ENCODE measurements at places on chromosomes 7 and 10.

- DNase-seq: no peak
Observed at GRCh38 chr7:126557271-126557670, 695.5 kb downstream of the GRM8 start.

- no peak for DNase-seq
Observed at GRCh38 chr7:151018421-151019129, 5.7 kb downstream of the ATG9B start.

- DNase-seq: no peak
Observed at GRCh38 chr10:131921184-131921583, 20.4 kb downstream of the PPP2R2D start.

GRCh38 chr7:19401461-19401860 is 256.2 kb upstream of the FERD3L start:
- no peak for DNase-seq

- DNase-seq: no peak
Observed at GRCh38 chr7:88465600-88465999, 158.9 kb upstream of the STEAP4 start.

DNA sequence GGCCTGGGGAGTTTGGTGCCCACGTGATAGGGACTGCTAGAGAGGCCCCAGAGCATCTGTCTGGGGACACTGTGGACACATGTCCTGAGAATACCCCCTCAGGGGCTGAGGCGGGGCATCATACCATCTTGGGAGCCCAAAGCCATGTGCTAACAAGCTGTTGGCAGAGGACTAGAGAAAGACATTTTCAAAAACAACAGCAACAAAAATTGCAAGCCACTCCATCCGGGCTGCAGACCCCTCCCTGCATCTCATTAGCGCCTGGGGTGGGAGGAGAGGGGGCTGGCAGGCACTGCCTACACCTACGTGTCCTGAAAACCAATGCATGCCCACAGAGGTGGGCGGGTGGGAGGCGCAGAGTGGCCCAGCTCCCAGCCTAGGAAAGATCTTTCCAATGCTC is 507.4 kb upstream of the PODXL start:
- no peak for DNase-seq

- DNase-seq: peak; percentile 67
Observed at GRCh38 chr7:149625340-149625946, 127.8 kb upstream of the ZNF746 start.

DNA sequence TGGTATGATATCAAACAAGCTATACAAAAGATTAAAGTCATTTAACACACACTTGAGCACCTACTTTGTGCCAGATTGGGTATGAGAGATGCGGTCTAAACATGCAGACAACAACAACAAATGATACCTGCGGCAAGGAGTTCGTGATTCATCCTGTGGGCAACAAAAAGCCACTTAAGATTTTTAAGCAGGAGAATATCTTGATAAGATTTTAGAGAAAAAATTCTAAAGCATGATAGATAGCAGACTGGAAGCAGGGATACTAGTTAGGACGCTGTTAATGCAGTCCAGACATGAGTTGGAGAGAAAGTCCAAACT is 1.6 kb upstream of the KBTBD2 start:
- no peak for DNase-seq

GRCh38 chr7:128041203-128041602 is 10.0 kb upstream of the LRRC4 start:
- no peak for DNase-seq

DNA sequence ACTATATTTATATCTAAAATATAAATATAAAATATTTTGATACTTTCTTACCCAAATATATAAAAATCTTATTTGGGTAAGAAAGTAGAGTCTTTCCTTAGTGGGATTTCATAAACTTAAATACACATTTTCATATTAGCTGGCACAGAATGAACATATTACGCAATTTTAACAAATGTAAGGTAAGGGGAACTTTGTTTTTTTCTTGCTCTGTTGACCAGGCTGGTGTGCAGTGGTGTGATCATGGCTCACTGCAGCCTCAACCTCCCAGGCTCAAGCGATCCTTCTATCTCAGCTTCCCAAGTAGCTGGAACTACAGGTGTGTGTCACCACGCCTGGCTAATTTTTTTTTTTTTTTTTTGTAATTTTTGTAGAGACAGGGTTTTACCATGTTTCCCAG is 18.3 kb downstream of the CYP26A1 start:
- DNase-seq: no peak

- no peak for DNase-seq
Observed at GRCh38 chr7:72078856-72079255, 333.3 kb downstream of the CALN1 start.

GRCh38 chr10:35342183-35342753 is 6.0 kb downstream of the CCNY start:
- DNase-seq: no peak

DNA sequence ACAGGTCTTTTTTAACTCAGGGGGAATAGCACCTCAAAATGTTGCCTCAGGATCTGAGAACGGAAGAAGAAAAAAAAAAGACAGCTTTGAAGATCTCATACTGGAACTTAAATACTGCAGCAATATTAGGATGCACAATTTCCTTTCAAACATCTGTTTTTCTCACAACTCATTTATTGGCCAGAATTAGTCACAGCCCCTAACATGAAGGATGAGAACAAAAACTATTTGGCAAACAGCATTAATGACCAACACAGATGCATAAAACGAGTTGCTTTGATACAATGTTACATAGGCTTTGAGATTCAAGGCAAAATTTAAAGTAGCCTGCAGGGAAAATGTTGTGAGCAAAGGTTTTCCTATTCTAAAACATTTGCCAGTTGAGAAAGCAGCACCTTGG is 36.5 kb downstream of the JMJD1C start:
- DNase-seq: no peak

DNA sequence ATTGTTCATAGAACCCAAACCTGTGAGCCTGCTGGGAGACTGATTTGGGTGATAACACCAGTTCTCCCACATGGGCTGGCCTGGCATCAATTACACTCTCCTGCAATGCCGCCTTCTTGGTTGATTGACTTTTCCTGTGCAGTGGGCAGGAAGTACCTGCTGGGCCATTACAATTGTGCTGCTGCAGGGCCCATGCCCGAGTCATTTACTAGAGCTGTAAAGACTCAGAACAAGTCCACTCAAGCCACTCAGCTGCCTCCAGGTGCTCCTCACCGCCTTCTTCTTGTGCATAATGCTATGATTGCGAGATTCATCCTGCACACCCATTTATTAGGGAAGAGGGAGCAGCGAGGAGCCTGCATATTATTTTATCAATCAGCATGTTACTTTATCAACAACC is 264.0 kb downstream of the TCERG1L start:
- DNase-seq: no peak

DNA sequence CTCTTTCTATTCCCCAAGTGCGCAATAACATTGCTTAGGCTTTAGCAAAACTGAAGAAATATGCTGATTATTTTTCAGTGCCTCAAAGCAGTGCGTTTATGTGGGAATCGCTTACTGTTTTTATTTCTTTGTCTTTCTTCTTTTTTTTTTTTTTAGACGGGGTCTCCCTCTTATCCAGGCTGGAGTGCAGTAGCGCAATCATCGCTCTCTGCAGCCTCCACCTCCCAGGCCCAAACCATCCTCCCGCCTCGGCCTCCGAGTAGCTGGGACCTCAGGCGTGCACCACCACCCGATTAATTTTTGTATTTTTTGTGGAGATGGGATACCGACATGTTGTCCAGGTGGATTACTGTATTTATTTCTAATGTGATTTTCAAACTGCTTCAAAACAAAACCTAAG is 1.2 kb downstream of the DENND10 start:
- no peak for DNase-seq

DNA sequence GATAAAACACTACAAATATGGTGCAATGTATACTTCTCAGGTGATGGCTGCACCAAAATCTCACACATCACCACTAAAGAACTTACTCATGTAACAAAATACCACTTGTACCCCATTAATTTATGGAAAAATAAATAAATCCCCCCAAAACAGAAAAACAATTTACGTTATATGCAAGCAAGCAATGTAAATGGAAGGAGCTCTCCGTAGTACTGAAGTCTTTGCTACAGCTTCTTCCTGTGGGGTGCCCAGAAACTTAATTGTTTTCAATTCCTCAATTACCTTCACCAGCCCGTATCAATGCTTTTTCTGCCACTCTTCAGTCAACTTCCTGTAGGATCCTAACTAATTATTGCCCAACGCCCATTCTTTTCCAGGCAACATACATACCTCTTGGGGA is 138.1 kb downstream of the RELN start:
- no peak for DNase-seq

DNA sequence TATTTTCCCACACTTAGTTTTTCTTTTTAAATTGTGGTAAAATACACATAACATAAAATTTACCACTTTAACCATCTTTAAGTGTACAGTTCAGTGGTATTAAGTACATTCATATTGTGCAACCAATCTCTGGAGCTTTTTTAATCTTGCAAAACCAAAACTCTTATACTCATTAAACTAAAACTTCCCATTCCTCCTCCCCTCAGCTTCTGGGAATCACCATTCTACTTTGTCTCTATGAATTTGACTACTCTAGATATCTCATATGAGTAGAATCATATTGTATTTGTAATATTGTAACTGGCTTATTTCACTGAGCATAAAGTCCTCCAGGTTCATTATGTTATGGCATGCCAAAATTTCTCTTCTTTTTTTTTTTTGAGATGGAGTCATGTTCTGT is 86.4 kb upstream of the JAZF1 start:
- DNase-seq: no peak

DNA sequence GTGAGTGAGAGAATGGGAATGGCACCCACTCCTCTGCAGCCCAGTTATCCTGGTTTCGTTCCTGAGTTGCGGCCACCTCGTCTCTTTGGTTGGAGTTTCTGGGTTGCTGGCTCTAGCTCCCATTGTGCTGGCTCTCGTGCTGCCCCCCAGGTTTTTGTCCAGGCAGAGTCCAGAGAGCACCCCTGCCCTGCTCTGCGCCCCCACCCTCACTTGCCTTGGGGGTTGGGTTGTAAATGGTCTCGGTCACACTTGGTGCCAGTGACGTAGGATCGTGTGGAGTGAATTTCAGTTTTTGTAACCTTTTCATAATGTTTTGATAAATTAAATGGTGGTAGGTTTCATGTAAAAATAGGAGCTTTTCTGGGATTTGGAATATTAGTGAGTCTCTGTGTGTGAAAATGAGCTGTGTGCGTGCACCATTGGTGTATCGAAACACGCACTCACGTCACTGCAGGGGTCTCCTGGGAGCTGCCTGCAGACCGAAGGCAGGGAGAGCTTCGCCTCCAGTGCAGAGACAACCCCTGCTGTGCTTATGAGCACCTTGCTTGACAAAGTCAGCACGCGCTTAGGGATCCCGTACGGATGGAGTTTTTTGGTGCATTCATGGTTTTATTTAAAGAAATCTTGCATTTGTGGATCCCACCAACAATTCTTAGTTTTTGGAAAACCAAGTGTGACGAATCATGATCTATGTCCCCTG is 32.9 kb downstream of the PFKP start:
- no peak for DNase-seq

DNA sequence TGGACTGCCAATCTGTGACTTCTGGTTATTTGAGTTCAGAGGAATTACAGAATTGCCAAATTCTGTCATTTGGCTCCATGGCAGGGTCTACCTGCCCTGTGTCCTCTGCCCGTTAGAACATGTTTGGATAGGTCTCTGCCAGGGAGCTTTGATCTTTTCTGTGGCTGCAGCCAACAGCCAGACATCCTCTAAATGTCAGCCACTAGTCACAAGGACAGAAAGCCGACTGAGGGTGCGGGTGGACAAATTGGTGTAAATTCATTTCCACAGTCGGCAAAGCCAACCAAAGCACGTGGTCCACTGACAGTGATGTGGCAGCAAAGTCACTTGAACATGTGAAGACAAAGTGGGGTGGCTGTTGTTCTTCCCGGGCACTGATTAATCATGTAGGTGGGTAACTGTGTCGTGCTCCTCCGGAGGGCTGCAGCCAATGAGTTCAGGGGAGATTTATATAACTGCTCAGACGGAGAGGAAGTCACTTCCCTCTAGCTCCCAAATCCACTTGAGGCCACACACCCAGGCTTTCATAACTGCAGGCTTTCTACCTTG is 26.7 kb upstream of the CAMK1D start:
- no peak for DNase-seq

DNA sequence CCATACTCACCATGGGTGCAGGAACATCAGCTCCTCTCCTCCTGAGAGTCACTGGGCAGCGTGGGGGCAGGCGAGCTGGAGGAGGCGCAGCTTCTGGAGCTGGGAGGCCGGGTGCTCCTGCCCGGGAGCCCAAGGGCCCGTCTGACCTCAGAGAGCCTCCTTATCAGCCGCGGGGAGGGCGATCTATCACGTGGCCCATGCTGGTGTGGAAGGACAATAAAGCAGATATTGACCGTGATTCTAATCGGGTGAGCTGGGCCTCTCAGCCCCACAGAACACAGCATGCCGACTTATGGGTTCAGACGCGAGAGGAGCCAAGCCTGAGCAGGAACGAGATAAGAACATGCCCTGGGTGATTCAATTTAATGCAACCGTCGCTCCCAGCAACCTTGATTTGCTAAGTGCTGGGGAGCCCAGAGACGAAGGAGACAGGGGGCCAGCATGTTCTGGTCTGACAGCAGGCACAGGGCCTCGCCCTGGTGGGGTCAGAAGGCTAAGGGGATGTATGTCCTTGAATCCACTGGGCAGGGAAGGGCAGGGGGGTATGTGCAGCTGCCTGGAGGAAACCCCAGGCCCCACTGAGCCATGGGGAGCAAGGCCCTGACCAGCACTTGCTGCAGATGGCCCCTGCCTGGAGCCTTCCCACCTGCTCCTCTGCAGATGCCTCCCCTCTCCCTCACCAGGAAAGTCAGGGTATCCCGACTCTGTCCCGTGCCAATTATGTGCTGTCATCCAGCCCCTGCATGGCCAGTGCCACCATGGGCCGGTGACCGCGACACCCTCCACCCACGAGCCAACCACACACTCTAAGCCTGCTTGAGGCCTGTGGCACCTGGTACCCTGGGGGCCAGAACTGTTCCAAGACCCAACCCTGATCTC is 95.3 kb upstream of the RET start:
- no peak for DNase-seq

DNA sequence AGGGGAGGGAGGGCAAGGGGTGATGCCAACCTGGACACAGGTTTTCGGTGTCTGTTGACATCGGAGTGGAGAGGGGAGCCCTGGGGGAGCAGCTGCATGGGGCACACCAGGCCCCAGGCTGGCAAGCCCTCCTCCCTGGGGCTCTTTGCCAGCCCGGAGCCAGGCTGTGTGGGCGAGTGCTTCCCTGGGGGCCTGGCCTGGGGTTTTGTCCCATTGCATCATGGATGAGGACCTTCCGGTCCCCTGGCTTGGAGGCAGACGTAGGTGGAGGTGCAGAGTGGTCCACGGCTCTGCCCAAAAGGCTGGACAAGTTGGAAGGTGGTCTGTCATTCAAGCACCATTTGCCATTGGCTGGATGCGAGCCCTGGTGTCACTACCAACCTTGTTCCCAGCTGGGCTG is 34.8 kb downstream of the ZMIZ1 start:
- no peak for DNase-seq
